ENCODE measurements at places on chromosomes 7 and 10. TPM values are rescaled to one million over a fixed set of nuclear protein-coding genes. Genes with fewer than 3 reads are reported as not detected.

DNA sequence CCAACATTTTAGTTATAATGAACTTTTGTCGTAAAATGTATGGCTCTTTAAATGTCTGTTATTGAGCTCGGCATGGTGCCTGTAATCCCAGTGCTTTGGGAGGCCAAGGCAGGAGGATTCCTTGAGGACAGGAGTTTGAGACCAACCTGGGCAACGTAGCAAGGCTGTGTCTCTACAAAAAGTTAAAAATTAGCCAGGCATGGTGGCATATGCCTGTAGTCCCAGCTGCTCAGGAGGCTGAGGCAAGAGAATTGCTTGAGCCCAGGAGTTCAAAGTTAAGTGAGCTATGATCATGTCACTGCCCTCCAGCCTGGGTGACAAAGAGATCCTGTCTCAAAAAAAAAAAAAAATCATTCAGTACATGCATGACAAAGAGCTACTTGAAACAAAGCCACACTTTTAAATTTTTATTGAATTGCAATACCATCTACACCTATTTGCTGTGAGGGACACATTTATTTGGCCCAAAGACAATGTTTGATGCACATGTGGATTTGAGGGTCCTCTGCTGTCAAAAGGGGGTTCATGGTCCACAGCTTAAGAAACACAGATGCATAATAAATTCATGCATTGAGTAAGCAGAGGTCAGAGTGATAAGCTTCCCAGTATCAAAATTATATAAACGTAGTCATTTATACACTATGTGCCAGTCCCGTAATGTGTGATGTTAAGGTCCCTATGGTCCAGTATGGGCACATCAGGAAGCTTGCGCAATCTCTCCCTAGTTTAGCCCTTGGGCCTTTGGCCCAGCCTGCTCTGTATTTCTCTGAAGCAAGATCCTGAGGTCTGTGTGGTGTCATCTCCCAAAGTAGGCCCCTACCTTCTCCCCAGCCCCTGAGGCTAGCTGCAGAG lies 4.4 kb upstream of the MALSU1 start:
- DNase-seq = no peak

The SCD gene
- polyA plus RNA-seq = 17.3 TPM

The ZC3HAV1 gene
- 16.0 TPM for polyA plus RNA-seq

- DNase-seq = no peak
Measured at GRCh38 chr7:106190589-106191330, 78.6 kb upstream of the SYPL1 start.

- DNase-seq = no peak
Measured at GRCh38 chr7:24733414-24734060, 23.7 kb downstream of the GSDME start.

The CTAGE4 gene
- 10.1 TPM for polyA plus RNA-seq

The HBP1 gene
- polyA plus RNA-seq = 119 TPM

GRCh38 chr7:50657341-50657873 lies 92.2 kb upstream of the DDC start:
- DNase-seq = no peak

DNA sequence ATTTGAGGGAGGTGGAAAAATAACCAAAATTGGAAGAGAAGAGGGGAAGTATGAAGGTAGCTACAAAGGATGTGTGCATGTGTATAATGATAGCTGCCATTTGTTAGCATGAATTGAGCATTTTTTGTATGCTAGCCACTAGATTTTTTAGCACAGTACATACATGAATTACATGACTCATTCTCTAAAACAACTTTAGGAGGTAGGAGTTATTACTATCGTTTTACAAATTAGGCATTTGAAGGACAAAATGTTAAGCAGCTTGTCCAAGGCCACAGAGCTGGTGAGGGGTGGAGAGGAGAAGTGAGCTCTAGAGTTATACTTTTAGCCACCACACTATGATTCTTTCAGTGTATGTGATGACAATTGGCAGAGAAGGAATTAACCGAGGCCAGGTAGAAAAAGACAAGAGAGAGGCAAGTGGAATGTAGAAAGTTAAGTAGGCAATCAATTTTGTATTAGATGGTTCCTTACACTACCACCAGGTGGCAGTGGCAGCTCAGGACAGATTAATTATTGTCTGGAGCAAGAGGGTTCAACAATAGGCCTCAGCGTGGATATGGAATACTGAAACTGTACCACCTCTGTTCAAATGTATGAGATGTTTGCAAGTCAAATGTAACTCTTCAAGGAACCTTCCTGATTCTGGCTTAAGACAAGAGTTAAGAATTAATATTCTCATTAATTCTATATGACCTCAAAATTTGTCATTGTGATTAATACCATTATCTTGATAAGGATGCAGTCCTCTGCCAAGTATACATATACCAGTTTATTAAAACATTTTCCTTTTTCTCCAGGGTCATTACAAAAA lies 128.0 kb downstream of the MBL2 start:
- peak; percentile 56 for DNase-seq

DNA sequence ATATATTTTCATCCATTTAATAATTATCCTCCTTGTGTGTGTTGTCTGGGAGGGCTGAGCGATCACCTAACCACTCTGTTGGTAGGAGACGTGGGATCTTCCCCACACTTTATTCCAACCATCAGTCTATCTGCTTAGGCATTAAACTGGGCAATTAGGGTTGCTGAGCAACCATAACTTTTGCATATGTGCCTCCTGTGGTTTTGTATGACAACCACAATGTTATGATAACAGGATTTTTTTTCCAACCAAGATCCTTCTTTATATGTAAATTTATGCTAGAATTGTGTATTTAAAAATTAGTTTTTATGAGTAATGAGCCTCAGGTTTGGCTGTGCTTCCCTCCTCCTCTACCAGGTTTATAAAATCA lies 495.0 kb upstream of the MGMT start:
- DNase-seq = no peak

GRCh38 chr10:78513330-78513729 lies 479.7 kb downstream of the RPS24 start:
- DNase-seq = no peak

Measured in left lung (tissue), 14 donors.